ENCODE measurements at places on chromosomes 2 and 18.

DNA sequence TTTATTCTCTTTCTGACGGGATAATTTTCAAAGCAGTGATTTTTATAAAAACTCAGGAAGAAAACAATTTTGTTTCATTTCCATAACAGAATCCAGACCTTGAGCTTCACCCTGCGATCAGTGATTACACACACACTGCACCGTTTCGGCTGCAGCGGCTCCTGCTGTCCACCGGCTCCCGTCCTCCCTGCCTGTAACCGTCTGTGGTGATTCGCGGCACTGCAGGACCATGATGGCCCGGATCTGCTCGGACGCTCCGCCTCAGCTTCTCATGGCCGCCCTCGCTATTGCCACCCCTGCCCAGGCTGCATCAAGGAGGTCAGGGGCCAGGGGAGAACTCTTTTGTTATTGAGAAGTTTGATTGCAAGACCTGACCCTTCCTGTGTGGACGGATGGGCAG lies 246.1 kb downstream of the TWIST2 start:
- no peak for DNase-seq

DNA sequence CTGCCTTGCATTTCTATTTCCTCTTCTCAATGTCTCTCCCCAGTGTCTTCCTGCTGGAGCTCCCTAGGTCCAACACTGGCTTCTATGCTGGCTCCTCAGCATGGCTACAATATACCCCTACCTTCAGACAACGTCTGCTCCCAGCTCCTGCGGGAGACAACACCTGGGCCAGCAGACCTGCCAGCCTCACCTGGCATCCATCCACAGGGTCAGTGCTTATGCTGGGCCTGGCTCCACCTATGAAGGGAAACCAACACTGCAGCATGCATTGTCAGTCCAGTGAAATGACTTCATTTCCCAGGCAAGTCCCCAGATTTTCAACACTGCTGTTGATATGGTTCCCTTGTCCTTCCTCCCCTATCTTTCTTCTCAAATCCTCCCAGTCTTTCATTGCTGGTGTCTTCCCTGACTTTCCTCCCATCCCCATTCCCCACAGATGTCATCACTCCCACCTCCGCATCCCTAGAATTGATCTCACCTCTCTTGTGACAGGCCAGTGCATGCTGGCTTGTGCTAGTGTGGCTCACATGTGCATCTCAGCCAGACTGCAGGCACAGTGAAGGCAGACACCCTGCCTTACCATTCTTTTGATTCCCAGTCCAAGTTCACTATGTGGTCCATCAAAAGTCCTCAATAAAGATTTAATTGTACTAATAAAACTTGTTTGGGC lies 98.0 kb downstream of the MYO5B start:
- DNase-seq: no peak

DNA sequence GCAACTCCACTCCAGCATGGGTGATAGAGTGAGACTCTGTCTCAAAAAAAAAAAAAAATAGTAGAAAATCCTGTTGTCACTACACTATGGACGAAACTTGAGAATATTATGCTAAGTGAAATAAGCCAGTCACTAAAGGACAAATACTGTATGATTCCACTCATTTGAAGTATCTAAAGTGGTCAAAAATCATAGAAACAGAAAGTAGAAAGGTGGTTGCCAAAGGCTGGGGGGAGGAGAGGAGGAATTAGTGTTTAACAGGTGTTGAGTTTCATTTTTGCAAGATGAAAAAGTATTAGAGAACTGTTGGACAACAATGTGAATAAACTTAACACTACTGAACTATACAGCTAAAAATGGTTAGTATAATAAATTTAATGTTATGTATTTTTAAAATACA lies 18.8 kb upstream of the RMP24 start:
- DNase-seq: no peak

DNA sequence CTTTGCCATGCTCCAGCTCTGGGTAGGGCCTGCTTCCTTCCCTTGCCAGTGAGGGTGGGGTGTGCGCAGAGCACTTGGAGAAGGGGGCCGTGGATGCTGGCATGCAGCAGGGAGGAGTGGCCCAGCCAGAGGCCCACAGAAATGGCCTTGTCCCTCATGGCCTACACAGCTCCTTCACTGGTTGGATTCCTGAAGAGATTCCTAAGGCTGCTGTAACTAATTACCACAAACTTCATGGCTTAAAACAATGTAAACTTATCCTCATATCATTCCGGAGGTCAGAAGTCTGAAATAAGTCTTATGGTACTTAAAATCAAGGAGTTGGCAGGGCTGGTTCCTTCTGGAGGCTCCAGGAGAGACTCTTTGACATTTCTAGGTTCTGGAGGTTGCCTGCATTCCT lies 195.2 kb downstream of the GLI2 start:
- DNase-seq: no peak

DNA sequence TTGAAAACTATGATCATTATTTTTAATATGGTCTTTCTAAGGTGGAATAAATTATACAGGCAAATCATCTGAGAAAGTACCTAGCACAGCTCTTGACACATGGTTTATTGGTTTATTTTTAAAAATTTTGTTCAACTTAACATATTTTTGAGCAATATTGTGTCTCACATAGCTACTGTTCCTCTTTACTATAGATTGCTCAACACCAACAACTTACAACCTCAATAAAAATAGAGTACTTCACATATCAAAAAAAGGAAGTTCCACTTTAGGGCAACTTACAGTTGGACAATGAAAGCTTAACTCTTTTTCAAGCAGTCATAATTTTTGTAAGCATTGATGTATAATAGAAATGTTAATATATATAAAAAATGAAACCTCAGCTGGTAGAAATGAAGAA lies 440.9 kb upstream of the UBE2E3 start:
- DNase-seq: no peak

GRCh38 chr2:187547353-187547979 lies 6.8 kb downstream of the TFPI start:
- DNase-seq: no peak

DNA sequence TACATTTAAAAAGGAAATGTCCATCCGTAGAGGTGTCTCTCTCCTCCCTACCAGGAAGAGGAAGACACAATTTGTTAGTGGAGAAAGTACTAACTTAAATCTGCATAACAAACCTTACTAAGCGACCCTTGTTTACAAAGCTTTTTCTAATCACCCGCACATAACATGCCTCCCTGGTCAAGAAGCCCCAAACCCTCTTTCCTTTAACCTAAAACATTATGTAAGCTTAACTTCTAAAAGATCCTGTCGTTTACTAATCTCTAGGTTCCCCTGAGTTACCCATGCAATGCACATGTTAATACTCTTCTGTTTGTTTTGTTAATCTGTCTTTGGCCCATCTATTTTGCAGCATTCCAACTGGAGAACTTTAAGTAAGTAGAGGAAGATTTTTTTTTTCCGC lies 630.3 kb upstream of the NRXN1 start:
- no peak for DNase-seq

GRCh38 chr2:106159866-106160785 lies 34.0 kb downstream of the UXS1 start:
- no peak for DNase-seq

DNA sequence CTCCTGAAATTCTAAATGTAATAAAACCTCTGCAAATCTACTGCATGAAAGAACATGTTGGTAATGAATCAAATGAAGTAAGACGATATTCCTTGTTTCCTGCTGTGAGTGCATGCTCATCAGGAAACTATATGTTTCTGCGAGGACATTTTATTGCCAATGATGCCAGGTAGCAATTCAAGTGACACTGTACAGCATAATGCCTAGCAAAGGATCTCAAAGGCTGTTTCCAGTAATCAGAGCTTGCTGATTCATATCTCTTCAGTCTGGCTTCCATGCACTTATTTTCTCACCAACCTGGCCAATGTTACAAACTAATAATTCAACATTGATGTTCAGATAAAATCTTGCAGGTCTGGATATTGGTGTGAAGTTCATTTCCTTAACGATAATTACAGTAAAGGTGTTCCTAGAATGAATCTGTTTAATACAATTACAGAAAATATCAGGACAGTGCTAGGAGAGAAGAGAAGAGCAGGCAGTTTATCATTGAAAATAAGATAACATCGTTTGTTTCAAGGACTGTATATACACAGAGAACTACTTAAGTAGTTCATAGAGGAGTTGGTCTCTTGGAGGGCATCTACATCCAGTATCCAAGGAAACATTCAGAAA lies 568.5 kb upstream of the SOX11 start:
- peak; percentile 55 for DNase-seq

- no peak for DNase-seq
Observed at GRCh38 chr2:33606100-33606499, 7.0 kb upstream of the FAM98A start.

DNA sequence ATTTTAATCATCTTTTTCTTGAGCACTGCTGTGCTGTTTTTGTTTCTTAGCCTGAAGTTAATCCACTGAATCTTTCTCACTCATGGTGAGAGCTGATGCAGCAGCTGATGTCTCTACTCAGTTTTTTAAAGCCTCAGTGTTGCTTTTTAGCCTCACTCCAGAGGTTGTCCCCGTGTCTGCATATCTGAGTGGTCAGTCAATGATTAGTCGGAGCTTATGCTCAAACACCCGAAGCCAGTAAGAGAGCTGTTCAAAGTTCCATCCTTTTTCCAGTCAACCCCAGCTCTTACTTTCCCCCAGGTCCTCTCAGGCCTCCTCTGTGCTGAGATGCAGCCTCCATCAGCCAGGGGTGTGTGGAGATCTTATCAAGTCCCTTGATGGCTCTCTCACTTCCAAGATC lies 81.1 kb downstream of the MBOAT2 start:
- DNase-seq: no peak

DNA sequence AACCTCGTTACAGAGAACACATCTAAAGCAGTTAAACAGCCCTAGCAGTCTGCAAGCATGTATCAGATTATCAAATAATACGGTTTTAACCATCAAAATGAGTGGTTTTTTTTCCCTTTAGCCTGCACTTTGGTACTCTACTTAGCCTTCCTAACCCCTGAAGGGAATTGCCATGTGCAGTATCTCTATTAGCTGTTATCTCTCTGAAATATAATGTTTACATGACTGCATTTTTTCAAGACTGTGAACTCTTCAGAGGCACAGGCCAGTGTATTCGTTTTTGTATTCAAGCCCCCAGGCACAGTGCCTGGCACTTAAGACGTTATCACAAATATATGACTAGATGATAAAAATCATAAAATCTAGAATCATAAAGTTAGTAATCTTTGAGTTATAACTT lies 509.5 kb downstream of the PARD3B start:
- DNase-seq: no peak

DNA sequence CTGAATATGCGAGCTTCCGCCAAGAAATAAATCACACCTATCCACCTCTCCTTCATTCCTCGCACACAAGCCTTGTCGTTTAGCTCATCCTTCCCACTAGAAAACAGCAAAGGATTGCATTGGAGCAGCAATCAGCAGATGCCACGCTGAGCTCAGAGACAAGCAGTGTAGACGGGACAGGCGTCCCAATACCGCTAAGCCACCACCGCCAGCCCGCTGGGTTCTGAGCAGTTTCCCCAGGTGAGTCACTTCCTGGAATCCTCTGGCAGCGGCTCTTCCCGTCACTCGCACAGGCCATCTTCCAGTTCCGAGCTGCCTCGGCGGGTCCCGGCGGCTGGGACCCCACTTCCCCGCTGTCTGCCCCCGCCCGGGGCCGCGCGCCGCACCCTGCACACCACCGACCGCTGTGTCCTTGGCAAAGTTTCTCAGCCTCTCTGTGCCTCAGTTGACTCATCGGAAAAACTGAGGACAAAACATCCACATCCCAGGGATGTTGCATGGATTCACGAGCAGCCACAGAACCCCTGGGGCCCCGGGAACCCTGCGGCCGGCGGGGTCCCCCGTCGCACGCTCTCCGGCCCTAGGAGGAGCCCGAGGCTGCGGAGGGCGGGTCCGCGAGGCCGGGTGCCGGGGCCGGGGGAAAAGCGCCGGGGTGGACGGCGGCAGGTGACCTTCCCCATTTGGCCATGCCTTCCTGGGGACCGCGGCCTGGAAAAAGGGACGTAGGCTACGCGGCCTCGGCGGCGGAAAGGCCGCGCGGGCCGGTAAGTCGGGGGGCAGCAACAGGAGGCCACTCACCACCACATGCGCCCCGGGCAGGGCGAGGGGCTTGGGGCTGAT lies 573 bp downstream of the KDSR start:
- DNase-seq: peak; percentile 32

DNA sequence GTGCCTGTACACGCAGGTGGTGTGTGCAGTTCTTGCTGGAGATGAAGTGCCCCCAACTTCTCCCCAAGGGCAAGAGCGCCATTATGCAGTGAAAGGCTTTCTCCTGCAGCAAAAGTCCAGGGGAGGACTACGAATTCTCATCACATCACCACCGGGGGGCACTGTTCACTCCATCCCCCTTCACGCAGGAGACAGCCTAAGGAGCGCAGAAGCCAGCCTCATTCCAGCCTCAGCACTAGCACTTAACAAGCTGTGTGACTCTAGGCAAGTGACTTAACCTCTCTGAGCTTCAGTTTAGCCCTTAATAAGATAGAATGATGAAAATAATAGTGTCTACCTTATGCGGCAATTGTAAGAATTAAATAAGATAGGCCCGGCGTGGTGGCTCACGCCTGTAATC lies 32.3 kb downstream of the DNMT3A start:
- peak; percentile 12 for DNase-seq

GRCh38 chr2:119251652-119252051 lies 28.0 kb downstream of the STEAP3 start:
- no peak for DNase-seq

DNA sequence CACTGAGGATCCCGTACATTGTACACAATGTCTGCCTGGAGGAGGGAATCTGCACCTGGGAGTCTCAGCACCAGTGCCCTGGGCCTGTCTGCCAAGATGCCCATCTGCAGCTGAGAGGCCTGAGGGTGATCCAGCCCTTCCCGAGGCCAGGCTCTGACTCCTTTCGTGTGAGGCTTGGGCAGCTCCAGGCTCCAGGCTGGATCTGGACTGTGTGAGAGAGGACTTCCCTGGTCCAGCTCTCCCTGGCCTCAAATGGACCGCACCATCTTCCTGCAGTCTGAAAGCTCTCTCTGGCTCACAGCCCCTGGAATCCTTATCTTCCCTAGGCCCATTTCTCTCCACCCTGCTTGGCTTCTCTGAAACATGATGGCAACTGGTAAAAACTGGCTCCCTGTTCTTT lies 324.6 kb downstream of the DYSF start:
- DNase-seq: no peak

DNA sequence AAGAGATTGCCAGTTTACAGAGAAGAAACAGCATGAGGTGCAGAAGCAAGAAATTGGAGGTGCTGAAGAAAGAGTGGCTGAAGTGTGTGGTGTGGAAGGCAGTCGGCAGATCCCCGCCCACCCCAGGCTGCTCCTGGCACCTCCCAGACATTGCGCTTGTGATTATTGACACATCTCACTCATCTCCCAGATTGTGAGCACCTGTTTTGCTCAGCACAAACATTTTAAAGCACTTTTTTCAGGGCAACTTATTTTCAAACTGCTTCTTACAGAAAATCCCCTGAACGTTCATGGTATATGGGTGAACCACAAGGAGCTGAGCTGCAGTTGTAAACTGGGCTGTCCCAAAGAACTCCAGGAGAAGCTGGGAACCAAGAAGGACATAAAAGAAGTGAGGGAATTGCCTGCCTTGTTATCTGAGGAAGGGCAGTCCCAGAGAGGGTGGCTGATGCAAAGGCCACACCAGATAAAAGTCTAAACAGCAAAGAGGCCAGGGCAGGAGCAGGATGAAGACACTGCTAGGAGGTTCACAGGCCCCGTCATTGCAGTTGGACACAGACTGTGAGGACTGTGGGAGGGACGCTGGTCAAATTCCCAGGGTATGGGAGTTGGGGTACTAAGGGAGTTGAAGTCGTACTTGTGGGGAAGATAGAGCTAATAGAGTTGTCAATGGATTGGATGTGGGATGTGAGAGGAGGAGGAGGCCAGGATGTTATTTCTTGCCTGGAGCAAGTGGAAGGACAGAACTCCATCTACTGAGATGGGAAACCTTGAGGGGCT lies 65.1 kb downstream of the INPP4A start:
- DNase-seq: no peak

- no peak for DNase-seq
Observed at GRCh38 chr2:240295256-240296103, 140.0 kb upstream of the GPC1 start.
